ENCODE measurements at places on chromosomes 3 and 15.

DNA sequence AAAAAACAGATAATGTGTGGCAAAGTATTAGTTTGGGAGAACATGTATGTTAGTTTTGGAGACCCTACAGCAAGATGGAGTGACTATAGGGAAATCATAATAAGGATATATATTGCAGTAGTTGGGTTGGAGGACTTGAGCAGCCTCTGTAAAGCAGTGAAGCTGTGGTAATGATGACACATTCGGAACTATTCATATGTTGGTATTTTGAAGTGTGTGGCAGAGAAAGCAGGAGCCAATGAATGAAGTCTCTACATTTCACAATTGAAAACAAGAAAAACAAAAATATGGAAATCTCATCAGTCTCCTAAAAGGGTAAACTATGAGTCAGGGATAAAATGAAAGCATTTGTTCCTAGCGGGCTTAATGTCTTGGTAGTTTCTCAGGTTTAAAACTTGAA, 645.9 kb downstream of the OTOL1 start:
- DNase-seq: no peak

DNA sequence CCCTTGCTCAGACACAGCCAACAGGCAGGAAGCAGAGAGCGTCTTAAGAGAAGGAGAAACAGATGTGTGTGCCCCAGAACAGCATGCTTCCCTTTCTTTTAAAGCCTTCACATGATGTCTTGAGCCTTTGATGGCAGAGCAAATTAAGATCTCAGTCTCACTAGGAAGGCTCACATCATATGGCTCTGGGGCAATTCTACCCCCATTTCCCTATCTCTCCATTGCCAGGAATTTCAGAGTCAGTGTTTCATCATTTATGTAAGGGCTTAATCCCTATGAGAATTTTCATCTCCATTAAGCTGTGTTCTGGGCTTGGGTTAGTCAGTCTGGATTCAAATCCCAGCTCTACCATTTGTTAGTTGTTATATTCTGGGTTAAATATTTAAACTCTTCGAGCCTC, 41.4 kb upstream of the GLCE start:
- no peak for DNase-seq

DNA sequence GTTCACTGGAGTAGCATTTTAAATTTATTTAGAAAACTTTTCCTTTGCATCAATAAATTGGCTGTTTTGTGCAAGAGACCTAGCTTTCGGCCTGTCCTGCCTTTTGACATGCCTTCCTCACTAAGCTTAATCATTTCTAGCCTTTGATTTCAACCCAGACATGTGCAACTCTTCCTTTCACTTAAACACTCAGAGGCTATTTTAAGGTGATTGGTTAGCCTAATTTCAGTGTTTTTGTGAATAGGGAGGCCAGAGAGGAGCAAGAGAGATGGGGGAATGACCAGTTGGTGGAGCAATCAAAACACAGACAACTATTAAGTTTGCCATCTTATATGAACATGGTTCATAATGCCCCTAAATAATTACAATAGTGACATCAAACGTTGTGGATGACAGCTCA, 333.4 kb downstream of the SLC9A9 start:
- no peak for DNase-seq

GRCh38 chr3:5554245-5554747, 366.8 kb downstream of the EDEM1 start:
- no peak for DNase-seq

DNA sequence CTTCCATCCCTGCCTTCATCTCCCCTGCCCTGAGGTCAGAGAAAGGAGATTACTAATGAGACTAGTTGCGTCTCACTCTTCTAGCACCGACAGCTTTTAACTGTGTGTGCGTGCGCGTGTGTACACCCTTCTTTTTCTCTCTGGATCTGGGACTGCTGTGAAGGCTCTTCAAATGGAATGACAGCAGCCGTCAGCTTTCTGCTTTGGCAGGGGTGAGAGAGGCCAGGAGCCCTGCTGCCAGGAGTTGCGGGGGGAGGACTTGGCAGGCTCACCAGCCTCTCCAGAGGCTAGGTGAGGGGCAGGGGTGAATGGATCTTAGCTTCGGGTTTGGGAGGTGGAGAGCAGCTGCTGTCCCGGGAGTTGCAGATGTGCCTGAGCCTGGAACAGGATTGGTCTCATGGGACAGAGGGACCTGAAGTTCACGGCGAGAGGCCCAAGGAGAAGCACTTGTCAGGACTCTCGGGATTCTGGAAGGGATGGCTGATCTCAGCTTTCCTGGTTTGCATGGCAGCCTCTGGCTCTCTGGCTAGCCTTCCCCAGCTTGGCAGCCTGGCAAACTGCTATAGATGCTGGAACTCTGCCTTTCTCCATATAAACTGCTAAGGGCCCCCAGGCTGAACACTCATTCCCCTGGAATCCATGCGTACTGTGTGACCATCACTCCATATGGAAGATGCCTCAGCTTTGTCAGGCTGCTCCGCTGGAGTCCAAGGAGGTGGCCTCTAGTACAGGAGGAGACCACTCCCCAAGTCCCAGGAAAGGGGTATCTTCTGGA, 16.6 kb downstream of the TEX264 start:
- no peak for DNase-seq

GRCh38 chr3:67349551-67350174, 304.7 kb downstream of the SUCLG2 start:
- DNase-seq: no peak

GRCh38 chr3:48405343-48405881, 24.5 kb downstream of the PLXNB1 start:
- no peak for DNase-seq

- no peak for DNase-seq
Observed at GRCh38 chr15:64800476-64800875, 25.0 kb downstream of the PIF1 start.

DNA sequence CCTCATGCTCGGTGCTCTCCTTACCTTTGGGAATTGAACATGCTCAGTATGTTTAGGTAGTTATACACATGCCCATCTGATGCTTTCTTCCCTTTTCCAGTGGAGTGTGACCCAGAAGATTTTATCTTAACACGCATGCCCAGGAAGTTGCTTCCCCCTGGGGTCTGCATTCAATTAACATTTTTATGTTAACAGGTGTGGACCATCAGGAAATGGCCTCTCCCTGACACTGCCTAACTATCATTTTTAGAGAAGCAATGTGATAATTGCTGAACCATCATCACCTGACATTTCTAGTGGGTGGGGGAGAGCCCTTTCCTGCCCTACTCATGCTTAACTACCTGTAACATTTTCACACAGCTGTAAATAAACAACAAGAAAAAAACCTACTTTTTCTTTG, 55.1 kb upstream of the TGFBR2 start:
- no peak for DNase-seq

GRCh38 chr15:75067123-75067830, 43.9 kb downstream of the PPCDC start:
- no peak for DNase-seq

GRCh38 chr3:70138606-70139005, 139.1 kb downstream of the SAMMSON start:
- DNase-seq: no peak

DNA sequence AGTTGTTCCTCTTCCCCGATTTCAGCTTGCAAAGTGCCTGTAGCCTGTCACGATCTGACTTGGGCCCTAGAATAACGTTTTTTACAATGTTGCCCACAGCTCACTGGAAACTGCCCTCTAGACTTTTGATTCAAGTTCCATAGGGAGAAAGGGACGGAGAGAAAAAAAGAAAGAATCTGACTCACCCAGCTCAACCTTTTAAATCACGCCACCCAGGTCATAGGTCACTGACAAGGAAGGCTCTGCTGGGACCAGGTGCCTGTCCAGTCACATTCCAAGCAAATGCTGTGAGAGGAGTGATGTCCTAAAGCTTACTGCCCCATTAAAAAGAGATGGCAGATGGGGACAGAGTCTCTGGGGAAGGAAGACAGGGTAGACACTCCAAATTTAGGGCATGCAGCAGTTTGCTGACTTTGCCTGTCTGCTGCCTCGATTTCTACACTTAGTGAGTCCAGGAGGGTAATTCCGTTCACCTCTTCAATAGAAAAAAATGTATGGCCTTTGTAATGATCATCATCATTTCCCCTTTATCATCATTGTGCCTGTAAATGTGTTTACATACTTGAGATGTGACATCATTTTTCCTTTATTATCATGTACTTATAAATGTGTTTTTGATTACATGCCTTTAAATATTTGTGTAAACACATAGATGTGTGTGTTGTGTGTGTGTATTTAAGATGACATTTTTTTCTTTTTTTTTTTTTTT, 8.4 kb upstream of the MYO1E start:
- no peak for DNase-seq
